ENCODE measurements at places on chromosomes 7 and 10.

DNA sequence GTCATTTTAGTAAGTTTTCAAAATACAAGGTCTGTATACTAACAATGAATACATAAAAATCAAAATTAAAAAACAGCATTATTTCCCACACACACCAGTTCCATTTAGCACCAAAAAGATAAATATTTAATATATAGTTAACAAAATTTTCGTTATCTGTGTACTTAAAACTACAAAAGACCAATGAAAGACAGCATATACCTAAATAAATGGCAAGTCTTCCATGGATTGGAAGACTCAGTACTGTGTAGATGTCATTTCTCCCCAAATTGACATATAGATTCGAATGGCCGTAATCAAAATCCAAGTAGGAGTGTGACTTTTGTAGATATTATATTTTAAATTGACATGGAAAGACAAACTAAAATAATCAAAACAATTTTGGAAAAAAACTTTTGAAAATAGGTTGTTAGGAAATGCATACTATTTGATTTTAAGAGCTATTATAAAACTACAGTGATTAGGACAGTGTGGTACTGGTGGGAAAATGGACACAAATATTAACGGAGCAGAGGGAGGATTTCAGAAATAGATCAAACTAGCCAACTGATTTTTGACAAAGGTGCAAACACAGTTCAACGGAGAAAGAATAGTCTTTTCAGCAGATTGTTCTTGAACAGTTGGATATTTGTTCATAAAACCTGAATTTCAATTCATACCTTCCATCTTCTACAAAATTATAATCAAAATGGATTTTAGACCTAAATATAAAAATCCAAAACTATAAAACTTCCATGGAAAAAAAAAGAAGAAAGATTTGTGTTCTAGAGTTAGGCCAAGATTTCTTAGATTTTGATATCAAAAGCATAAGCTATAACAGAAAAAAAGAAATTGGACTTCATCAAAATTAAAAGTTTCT lies 14.8 kb upstream of the KLF14 start:
- no peak for DNase-seq

DNA sequence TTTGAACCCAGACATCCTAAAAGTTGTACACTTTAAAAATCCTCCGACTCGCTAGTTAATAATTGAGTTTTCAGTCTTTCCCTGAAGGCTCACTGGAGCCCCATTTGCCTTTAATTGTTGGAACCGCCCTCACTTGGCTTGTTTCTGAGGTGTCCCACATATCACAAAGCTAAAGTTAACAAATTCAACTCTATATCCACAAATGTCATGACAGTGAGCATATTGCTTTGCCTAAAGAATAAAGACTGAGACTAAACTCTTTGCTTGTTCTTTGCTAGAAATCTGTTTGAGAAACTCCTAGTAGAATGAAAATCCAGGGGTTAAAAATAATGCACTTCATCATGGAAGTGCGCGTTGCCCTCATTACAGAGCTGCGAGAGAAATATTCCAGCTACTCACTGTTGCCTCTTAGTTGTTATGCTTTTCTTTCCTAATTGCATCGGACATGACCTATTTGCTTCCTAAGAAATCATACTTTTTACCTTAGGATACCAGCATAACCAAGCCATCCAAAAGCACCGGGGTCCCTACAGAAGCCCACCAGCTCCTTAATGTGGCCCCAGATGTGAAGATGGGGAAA lies 752 bp downstream of the THSD7A start:
- DNase-seq = no peak

GRCh38 chr7:664402-664775 lies 62.1 kb upstream of the DNAAF5 start:
- no peak for DNase-seq

GRCh38 chr7:24972991-24973390 lies 7.0 kb downstream of the OSBPL3 start:
- DNase-seq = no peak

GRCh38 chr7:53062796-53063195 lies 27.4 kb downstream of the POM121L12 start:
- no peak for DNase-seq

GRCh38 chr7:49775949-49776443 lies 2.6 kb downstream of the VWC2 start:
- DNase-seq = no peak

- DNase-seq = no peak
Observed at GRCh38 chr7:6257675-6258074, 14.7 kb downstream of the CYTH3 start.

DNA sequence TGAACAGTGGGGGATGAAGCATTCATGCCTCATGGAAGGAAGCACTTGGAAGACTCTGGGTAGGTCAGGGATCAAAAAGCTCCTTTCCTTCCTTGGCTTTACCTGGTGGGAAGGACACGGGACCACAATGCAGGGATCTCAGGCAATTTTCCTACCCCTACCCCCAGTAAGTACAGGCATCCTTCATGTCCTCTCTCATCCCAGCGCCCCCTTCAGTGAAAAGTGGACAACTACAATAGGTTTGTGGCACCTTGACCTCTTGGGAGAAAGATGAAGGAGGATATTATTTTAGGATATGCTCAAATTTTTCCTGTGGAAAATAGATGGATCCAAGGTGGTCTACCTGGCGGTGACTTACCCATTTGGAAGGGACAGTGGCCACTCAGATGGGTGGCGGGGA lies 16.5 kb downstream of the AFAP1L2 start:
- no peak for DNase-seq

DNA sequence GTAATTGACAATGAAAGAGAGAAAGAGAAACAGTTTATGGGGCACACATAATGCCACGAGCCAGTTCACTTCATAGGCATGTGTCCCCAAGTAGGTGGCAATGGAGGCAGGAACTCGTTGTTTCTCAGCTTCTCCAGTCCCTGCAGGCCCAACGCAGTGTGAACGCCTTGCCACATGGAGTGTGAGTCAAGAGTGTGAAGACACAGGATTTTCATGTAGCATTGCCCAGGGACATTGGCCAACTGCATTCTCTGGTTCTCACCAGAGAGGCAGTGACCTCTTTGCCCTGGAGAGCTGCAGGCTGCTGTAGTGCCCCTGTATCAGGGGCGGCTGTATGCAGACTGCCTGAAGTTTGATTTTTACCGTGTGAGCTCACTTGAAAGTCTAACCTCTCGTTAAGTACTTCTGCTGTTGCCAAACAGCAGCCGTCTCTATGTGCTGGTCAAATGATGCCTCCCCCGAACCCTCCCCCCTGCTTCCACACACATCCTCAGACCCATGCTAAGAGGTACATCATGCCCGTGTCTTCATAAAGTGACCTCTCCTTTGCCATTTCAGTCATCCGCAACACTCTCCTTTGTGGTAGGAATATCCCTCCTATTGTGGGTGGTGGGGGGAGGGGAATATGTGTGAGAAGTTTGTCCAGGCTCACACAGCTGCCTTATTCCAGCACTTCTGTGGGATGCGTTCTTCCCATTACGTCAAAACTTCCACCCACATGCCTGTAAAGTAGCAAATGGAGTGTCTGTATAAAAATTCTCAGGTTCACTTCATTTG lies 12.7 kb downstream of the LRRC18 start:
- no peak for DNase-seq

DNA sequence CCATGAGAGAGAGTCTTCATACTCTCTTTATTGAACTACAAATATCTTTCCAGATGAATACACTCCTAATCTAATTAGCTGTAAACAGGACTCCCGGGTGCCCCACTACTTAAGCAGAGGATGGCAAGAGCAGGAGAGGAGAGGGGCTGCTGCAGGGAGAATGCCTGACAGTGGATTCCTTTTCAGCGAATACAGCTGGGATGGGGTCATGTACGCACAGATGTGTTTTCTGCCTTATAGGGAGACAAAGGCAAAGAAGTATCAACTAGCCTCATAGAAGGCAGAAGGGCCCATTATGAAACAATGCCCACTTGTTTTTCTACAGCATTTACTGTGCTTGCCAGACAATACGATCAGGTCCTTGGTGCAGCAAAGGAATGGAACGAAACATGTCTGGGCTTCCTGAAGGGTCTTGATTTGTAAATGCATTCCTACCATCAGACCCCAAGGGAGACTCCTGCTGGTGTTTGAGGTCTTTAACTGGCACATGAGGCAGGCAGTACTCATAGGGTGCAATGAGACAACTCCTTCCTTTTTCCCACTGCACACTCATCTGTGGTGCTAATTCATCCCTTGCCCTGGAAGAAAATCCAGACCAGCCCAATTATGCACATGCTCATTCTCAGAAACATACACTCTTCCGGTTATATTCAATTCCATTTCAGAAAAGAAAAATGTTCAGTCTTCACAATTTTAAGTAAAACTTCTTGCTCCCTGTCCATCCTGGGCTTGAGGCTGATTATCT lies 117.1 kb downstream of the AOAH start:
- DNase-seq = no peak
